ENCODE measurements at places on chromosomes 1 and 21.

DNA sequence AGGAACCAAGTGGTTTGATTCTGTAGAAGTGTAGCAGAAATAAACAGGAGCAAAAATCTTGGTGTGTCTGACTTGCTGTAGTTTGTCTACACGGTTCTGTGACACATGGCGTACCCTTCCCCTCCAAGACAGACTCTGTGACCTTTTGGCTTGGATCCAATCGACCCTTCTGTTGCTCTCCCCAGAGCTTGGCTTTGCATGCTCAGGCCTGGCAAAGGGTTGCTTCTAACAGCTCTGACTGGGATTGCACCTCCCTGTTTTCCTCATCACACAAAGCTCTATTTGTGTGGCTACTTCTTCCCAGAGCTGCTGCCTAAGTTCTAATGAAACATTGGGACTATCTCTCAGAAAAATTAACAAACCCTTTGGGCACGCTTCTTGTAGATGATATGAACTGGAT lies 24.0 kb downstream of the NGF start:
- DNase-seq: no peak

DNA sequence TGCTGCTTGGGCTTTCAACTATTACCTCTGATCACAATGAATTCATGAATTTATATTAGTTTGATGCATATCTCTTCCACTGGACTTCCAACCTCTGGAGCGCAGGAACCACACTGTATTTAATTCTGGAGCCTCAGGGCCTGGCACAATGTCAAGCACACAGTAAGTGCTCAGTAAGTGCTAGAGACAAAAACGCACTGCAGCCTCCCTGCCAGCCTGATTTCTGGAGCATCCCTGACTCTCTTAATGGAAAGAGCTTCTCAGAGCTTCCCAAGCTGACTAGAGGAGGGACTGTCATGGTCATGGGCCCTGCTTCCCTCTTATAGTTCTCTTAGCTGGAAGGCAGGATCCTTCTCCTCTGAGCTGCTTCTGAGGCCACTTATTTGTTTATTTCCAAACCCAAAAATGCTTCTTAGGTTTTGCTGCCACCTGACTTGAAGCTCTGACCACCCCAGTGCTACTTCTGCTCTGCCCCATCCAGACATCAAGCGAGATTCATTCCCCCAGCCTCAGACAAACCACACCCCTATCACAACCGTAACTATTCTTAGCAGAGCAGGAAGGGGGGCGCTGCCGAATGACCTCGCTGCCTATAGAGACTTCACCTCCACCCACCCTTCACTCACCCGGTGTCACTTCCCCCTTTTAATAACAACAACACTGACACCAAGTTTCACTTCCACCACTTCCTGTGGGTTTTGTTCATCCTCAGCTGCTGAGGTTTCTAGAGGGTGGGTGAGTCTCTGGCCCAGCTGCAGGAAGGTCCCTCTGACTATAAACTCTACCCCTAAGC lies 33.6 kb downstream of the NUAK2 start:
- no peak for DNase-seq

GRCh38 chr1:39754026-39754570 lies 15.4 kb downstream of the PPIE start:
- DNase-seq: no peak

- DNase-seq: no peak
These were observed 213.0 kb downstream of the PATJ start for GRCh38 chr1:61955261-61955660.

DNA sequence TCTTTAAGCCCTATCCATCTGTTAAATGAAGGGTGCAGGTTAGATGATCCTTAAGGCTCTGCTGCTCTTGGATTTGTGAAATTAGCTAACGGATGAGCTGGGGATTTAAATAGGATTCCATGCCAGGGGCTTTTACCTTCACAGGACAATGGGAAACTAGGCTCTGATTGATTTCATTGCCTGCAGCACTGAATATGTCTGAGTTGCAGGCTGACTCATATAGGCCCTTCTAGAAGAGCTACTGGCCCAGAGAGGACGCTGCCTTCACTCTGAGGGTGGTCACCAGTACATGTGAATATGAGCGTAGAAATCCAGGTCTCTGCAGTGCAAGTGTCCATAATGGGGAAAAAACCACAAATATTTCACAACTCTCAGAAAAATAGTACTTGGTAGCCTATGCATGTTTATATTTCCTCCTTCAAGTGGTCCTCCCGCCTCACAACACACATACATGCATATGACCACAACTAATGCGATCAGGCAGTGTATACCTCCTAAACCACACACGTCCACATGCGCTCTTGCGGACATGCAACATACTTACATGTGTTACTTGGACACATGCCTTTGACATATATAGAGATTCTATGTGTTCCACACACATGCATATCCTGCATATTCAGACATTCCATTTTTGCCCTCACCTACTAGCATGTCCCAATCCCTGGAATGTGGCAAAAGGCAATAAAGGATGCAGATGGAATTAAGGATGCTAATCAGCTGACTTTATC lies 233.8 kb upstream of the JUN start:
- DNase-seq: no peak

DNA sequence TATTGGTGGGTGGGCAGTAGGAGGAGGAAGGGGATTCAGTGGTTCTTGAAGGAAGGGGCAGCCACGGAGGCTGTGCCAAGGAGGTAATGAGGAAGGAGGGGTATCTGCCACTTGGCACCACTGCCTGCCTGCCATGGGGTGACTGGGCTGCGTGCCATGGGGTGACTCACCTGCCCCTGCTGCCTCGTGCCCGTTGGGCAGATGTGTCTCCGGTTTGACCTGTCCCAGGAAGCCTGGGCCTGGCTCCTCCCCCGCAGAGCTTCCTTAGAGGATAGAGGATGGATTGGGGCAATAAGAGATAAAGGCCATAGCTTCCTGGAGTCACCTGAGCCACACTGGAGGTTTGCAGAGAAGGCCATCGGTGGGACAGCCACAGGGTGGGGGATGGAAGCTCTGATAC lies 1.7 kb downstream of the PADI3 start:
- DNase-seq: no peak

GRCh38 chr1:217261636-217262035 lies 369.3 kb downstream of the GPATCH2 start:
- no peak for DNase-seq

- no peak for DNase-seq
These were observed 9.4 kb downstream of the CORT start for GRCh38 chr1:10459184-10459583.

GRCh38 chr21:44598061-44598460 lies 2.3 kb upstream of the KRTAP10-7 start:
- DNase-seq: no peak

GRCh38 chr21:40680311-40680710 lies 166.6 kb downstream of the DSCAM start:
- DNase-seq: no peak

DNA sequence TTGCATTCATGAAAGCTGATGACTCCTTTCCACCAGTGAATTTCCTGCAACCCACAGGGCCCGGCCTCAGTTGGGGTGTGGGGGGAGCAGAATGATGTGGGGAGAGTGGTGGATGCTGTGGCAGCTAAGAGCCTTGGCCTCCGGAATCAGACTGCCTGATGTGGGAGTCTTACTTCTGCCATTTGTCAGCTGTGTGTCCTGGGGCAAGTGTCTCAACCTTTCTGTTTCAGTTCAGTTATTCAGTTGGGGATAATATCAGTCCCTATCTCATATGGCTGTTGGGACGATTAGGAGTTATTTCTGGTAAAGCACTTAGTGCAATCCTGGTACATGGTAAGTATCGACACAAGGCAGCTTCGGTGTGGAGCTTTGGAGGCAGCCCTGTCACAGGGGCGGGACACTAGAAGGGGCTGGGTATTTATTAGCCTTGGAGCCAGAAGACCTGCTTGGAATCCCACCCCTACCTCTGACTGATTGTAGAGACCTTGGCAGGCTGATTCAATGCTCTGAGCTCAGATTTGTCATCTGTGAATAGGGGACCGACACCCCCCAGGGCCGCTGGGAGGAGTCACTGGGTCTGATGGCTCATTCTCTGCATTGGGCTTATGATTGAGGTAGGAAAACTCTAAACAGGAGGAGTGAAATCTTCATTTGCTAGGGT lies 19.6 kb downstream of the ARHGEF10L start:
- no peak for DNase-seq
